CD8-positive, alpha-beta T cell (primary cell): ENCODE measurements at places on chromosomes 2 and 18. TPM values are rescaled to one million over a fixed set of nuclear protein-coding genes. Genes with fewer than 3 reads are reported as not detected.

Gene TRIM54
- total RNA-seq: not detected

Gene RIOK3
- 159 TPM for total RNA-seq

Gene MAL
- 56.0 TPM for total RNA-seq

Gene TSPYL6
- total RNA-seq: not detected
